Smooth muscle cell of the pulmonary artery (primary cell): ENCODE measurements at places on chromosomes 1 and 21. TPM values are rescaled to one million over a fixed set of nuclear protein-coding genes. Genes with fewer than 3 reads are reported as not detected.

ACTN2 gene
- 0.53 and 1.0 TPM in 2 replicates for total RNA-seq

MPZ gene
- 0.89 and 2.2 TPM in 2 replicates for total RNA-seq

OPTC gene
- total RNA-seq: not detected in 2 replicates

RLF gene
- 30.1 and 38.9 TPM in 2 replicates for total RNA-seq

ZNF683 gene
- total RNA-seq: not detected in 2 replicates

PKLR gene
- total RNA-seq: under 0.01 TPM in 1 of 2 replicates, not detected in the other

H6PD gene
- total RNA-seq: 31.3 and 45.3 TPM in 2 replicates

SPATA46 gene
- not detected in 2 replicates for total RNA-seq

MX1 gene
- total RNA-seq: 3.1 and 6.6 TPM in 2 replicates

THEM5 gene
- not detected in 2 replicates for total RNA-seq

LCE1D gene
- total RNA-seq: not detected in 2 replicates

TMEM52 gene
- total RNA-seq: 0.20 and 0.43 TPM in 2 replicates

ZNF326 gene
- 6.4 and 7.1 TPM in 2 replicates for total RNA-seq
